ENCODE measurements at places on chromosomes 3 and 15.

- no peak for DNase-seq
Observed at GRCh38 chr15:35603301-35603700, 57.3 kb upstream of the DPH6 start.

DNA sequence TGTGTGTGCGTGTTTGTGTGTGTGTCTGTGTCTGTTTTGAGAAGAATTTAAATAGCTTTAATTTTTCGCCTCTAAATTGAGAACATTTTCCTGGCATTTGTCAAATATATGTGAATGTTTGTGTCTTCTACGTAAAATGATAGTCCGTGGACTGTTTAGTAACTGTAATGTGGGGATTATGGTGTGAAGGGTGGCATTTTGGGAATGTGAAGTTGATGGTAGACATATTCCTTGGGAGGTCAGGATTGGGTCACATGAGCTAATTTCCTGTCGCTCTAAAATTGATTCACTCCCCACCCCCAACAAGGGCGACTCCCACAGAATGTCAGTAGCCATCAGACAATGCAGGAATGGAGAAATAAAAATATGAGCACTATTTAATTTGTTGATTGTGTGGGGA, 107.3 kb downstream of the ITPR1 start:
- no peak for DNase-seq

- DNase-seq = no peak
Observed at GRCh38 chr3:81716870-81717509, 44.5 kb downstream of the GBE1 start.

DNA sequence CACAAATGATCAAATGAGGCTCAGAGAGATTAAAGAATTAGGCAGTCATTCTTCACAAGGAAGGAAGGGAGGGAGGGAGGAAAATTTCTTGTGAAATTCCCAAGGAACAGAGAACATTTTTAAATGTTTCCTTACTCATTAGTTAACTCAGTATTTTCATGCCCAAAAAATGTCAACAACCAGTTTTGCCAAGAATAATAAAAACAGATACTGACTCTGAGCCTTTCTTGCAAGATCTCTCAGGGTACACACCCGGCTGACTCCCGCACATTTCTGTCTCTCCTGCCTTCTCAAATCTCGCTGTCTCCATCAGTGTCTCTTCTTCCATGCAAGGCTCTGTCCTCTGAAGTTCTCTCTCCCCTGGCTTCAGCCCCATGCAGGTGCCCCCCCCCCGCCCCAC, 265.9 kb downstream of the TJP1 start:
- DNase-seq = no peak

DNA sequence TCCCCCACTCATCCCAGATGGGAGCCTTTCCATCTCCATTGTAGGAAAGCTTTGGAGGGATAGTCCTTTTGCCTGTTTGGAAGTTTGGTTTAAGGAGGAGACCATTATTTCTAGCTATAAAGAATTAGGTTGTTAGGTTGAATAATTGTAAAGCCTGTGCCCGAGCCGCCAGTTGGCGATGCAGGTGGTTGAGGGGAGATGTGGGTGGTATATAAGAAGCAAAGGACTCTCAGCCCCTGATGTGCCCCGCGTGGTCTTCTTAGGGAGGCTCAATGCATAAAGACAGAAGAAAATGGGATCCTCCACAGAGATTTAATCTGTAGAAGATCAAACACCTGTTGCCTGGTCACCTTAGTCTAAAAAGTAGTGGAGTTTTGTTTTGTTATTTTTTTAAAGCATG, 55.7 kb downstream of the CHDH start:
- no peak for DNase-seq

GRCh38 chr15:43881944-43882343, 55.1 kb downstream of the WDR76 start:
- no peak for DNase-seq

GRCh38 chr15:52624262-52624661, 54.9 kb downstream of the ATOSA start:
- no peak for DNase-seq

DNA sequence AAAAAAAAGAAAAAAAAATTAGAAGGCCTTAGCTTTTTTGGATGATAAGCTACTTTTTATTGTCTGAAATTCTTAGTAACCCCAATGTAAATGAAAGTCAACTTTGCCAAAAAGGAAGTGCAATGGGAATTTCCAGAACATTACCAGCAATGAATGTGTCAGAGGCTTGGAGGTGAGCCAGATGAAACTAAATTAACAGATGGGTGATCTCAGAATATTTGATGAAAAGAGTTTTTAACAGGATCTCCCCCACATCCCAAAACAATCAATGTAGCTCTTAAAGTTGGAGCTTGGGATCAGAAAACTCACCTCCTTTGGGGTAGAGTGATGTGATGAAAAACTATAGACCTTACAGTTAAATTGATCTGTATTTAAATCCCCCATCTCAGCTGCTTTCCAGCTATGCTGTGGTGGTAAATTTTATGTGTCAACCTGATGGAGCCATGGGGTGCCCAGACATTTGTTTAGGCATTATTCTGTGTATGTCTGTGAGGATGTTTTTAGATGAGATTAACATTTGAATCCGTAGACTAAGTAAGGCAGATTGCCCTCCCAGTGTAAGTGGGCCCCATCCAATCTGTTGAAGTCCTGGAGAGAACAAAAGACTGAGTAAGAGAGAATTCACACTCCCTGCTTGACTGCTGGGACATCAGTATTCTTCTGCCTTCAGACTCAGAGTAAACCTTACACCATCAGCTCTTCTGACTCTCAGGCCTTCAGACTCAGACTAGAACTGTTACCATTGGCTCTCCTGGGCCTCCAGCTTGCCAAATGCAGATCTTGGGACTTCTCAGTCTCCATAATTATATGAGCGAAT, 84.3 kb upstream of the TNFSF10 start:
- DNase-seq = no peak

GRCh38 chr3:13561376-13561775, 12.5 kb downstream of the FBLN2 start:
- DNase-seq = no peak

- DNase-seq = no peak
Observed at GRCh38 chr3:58793938-58794337, 127.4 kb upstream of the FAM3D start.

DNA sequence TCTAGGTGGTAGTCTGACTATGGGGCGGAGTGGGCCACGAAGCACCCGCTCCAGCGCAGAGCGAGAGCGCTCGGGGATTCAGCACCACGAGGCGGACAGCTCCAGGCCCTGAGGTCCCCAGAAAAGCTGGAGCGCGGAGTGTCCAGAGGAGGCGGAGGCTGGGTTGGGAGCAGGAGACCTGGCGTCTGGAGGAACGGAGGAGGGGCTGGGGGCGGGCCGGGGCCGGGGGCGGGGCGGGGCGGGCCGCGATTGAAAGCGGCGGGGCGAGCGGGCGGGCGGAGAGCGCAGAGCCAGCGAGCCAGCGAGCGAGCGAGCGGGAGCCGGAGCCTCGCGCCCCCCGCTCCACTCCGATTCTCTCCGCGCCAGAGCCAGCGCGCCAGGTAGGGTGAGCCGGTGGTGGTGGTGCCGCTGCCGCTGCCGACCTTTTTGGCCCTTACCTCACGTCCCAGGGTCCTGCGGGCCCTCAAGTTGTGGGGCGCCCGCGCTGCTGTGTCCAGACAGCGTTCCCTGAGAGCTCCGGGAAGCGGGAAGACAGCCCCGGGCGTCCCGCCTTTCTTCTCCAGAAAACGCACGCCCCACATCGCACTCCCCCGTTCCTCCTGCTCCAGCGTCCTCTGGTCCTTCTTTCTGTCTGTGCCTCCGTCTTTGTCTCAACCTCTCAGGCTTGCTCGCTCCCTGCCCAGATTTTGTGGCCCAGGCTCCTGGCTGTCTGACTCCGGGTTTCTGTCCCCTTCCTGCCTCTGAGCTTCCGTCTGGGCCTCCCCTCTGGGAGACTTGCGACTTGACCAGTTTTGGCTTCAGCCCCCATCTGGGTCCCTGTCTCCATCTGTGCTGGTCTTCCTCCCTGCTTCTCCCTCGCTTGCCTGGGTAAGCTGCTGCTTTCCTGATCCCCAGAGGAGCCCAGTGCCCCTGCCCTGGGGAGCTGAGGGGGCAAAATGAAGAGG, at the start of gene GRM2:
TSS of gene GRM2 (plus strand) at position 281 of the 944 bp plus-strand sequence. CDS start 1,916 bp downstream, outside the sequence.
- DNase-seq = no peak

GRCh38 chr3:134485075-134485717, 589 bp downstream of the ANAPC13 start:
- DNase-seq = no peak

DNA sequence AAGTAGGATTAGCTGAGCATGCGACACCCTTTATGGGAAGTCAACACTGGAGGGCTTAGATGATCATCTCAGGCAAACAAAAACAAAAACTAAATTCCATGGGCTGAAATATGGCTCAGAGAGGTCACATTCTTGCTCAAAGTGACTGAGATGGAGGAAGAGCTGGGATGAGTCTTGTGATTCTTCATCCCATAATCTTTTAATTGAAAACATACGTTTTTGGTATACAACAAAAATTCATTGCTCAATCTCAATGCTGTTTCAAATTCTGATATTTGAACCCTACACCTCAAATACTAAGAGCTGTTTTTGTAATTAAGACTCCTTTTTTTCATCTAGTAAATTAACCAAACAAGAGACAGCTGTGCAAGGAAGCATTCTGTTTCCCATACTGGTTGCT, 257.0 kb downstream of the NR1D2 start:
- DNase-seq = no peak

DNA sequence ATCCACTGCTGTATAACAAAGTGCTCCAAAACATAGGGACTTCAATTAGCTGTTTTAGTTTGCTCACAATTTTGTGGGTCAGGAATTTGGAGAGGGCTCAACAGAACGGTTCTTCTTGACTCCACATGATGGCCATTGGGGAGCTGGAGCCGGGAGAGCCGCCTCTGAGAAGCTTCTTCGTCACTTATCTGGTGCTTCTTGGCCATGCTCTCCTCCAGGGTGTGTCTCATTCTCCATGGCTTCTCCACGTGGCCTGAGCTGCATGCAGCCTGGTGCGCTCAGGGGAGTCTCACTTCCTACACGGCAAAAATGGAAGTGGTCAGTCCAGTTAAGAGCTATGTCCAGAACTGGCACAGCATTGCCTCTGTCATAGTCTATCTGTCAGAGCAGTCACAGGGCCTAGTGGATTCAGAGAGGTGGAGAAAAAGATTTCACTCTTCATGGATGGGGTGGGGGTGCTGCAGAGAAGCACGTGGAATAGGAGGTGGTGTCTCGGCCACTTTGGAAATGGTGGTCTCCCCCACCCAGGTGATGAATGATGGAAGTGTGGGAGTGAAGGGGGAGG, 26.3 kb upstream of the PRR23E start:
- DNase-seq = no peak

- DNase-seq = no peak
Observed at GRCh38 chr3:171420667-171421066, 39.5 kb downstream of the TNIK start.

- no peak for DNase-seq
Observed at GRCh38 chr3:27081992-27082607, 287.1 kb downstream of the NEK10 start.

- no peak for DNase-seq
Observed at GRCh38 chr3:127549826-127550467, 40.6 kb downstream of the TPRA1 start.

- DNase-seq = no peak
Observed at GRCh38 chr15:95168152-95168551, 936.8 kb downstream of the MCTP2 start.

DNA sequence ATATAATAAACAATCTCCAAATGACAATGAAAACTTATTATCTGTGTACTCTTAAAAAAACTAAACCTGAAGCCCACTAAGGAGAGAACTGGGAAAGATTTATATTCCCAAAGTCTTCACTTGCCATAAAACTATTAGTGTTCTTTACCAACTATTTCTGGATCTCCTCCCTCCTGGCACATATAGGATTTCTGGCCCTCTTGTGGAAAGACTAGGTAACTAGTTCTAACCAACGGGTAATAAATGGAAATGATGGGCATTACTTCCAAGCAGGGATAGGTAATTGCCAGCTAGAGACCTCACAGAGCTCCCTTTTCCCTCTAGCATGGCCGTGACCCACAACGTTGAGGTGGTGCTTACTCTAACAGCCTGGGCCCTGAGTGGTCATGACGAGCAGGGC, 110.1 kb downstream of the DNAH12 start:
- no peak for DNase-seq

DNA sequence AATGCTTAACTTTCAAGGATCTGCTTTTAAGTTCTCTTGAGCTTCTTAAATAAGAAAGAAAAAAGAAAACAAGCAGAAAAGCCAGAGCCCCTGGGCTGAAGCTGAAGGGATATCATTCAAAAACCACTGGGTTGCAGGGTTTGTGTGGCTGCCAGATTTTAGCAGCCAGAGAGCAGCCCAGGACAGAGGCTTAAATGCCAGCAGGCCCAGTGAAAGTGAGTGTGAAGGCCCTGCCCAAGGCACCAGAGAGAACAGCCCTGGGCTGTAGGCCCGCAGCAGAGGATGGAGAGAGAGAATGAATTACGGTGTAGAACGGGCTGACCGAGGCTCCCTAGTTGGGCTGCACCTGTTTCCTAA, 106.3 kb upstream of the BOC start:
- DNase-seq = no peak

DNA sequence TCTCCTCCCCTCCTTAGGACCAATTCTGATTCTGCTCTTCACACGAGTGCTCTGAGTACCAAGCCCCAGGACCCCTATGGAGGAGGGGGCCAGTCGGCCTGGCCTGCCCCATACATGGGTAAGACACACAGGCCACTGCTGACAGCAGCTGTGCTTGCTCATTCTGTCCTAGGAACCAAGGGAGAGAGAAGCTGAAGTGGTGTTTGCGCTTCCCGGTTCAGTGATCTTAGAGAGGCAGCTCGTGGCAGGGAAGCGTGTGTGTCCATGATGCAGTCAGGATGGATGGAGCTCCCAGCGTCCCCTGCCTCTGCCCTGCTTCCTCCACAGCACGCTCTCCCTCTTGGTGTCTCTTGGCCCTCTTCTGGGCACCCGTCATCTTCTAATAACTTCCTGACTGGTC, 77.6 kb downstream of the CRTC3 start:
- no peak for DNase-seq

GRCh38 chr3:139187648-139188047, 143.0 kb upstream of the PRR23C start:
- DNase-seq = no peak

DNA sequence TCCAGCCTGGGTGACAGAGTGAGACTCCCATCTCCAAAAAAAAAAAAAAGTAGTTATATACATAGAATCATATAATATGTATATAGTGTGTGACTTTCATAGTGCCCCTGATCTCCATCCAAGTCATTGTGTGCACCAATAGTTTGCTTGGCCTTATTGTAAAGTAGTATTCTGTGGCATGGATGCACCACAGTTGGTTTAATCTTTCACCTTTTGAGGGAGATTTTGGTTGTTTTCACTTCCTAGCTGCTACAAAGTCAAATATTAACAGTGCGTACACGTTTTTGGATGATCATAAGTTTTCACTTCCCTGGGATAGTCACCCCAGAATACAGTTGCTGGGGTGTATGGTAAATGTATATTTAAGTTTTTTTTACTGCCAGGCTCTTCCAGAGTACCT, 162.8 kb downstream of the PTPRG start:
- DNase-seq = no peak

GRCh38 chr3:87246662-87247429, 19.7 kb downstream of the CHMP2B start:
- DNase-seq = no peak
